ENCODE measurements at places on chromosomes 4 and X. TPM values are rescaled to one million over a fixed set of nuclear protein-coding genes. Genes with fewer than 3 reads are reported as not detected.

DNA sequence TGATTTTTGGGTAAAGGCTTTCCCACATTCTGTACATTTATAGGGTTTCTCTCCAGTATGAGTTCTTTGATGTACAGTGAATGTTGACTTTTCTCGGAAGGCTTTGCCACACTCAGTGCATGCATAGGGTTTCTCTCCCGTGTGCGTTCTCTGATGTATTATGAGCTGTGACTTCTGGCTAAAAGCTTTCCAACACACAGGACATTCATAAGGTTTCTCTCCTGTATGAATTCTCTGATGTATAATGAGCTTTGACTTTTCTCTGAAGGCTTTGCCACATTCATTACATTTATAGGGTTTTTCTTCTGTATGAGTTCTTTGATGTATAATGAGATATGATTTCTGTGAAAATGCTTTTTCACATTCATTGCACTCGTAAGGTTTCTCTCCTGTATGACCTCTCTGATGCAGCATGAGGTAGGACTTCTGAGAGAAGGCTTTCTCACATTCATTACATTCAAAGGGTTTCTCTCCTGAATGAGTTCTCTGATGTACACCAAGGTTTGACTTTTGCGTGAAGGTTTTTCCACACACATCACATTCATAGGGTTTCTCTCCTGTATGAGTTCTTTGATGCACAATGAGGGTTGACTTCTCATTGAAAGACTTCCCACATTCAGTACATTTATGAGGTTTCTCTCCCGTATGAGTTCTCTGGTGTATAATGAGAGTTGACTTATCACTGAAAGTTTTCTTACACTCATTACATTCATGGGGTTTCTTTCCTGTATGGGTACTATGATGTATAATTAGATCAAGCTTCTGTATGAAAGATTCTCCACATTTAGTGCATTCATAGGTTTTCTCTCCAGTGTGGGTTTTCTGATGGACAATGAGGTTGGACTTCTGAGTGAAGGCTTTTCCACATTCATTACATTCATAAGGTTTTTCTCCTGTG is 27.3 kb downstream of the ZNF182 start:
- H3K4me3 ChIP-seq: peak overlapping the region; percentile 85
- H3K4me1 ChIP-seq: no peaks in the 10 kb centered on the region
- H3K27ac ChIP-seq: no peak overlapping the region
- H3K36me3 ChIP-seq: peaks cover 84% of the 10 kb centered on the region

Gene LRIT3
- total RNA-seq: 0.95 TPM

Gene RNF212
- 3.3 TPM for total RNA-seq

Gene APELA
- total RNA-seq: 0.85 TPM

Gene RHOXF2
- total RNA-seq: not detected

GRCh38 chr4:153527690-153528089 is 61.5 kb downstream of the TMEM131L start:
- peaks cover 5% of the 10 kb centered on the region for H3K36me3 ChIP-seq
- no peak overlapping the region for H3K27ac ChIP-seq
- H3K4me3 ChIP-seq: no peak overlapping the region
- peaks cover 2% of the 10 kb centered on the region for H3K27me3 ChIP-seq
- DNase-seq: no peak

Gene ELMOD2
- 31.7 TPM for total RNA-seq

DNA sequence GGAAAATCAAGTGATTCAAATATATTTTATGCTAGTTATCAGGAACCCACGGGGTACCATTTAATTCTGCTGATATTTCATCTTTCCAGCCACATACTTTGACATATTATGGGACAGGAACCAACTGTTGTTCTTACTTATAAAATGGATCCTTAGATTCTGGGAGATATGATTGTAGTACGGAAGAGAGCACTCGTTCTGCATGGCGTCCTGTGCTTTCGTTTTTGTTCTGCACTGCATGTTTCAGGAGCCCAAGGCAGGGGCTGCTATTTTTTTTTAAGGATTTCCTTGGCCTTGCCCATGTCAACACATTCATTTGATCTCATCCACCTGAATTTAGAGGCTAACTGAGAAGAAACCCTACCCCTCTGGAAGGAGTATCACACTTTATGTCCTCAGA is 245.5 kb upstream of the TLL1 start:
- H3K36me3 ChIP-seq: no peaks in the 10 kb centered on the region
- no peak overlapping the region for H3K27ac ChIP-seq
- no peak overlapping the region for H3K4me3 ChIP-seq
- H3K27me3 ChIP-seq: no peaks in the 10 kb centered on the region
- H3K4me1 ChIP-seq: peaks cover 2% of the 10 kb centered on the region
- DNase-seq: no peak

Gene MAGEA2B
- 0.97 TPM for total RNA-seq

DNA sequence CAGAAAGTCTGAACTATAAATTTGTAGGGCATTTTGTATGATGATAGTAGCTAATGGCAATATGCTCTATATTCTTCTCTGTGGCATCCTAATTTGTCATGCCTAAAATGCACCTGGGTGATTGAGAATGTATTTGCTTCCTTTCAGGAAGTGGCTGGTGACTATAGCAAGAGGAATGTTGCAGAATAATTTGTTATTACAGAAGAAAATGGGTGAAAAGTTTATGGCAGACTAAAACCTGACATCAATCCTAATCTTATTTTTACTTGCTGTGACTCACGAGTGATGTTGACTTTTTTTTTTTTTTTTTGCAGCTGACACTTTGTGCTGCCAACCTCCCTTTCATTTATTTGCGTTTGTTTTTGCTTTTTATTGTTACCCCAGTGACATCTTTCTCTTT is 141.1 kb downstream of the MSL3 start:
- no peaks in the 10 kb centered on the region for H3K27me3 ChIP-seq
- no peak for DNase-seq
- H3K4me1 ChIP-seq: no peaks in the 10 kb centered on the region
- H3K4me3 ChIP-seq: no peak overlapping the region
- no peaks in the 10 kb centered on the region for H3K36me3 ChIP-seq

GRCh38 chr4:87575408-87575807 is 32.9 kb upstream of the DSPP start:
- no peak for DNase-seq
- H3K27me3 ChIP-seq: no peaks in the 10 kb centered on the region
- no peak overlapping the region for H3K4me3 ChIP-seq
- H3K36me3 ChIP-seq: no peaks in the 10 kb centered on the region
- no peak overlapping the region for H3K27ac ChIP-seq

Gene NDP
- total RNA-seq: not detected

Gene GPR78
- not detected for total RNA-seq

Gene S100G
- total RNA-seq: not detected

GRCh38 chrX:105816517-105816916 is 5.8 kb upstream of the NRK start:
- DNase-seq: no peak
- H3K4me1 ChIP-seq: no peaks in the 10 kb centered on the region
- H3K27me3 ChIP-seq: no peaks in the 10 kb centered on the region
- peaks cover 4% of the 10 kb centered on the region for H3K36me3 ChIP-seq
- H3K27ac ChIP-seq: no peak overlapping the region
- H3K4me3 ChIP-seq: no peak overlapping the region

Gene PPP2R2C
- total RNA-seq: 1.7 TPM

DNA sequence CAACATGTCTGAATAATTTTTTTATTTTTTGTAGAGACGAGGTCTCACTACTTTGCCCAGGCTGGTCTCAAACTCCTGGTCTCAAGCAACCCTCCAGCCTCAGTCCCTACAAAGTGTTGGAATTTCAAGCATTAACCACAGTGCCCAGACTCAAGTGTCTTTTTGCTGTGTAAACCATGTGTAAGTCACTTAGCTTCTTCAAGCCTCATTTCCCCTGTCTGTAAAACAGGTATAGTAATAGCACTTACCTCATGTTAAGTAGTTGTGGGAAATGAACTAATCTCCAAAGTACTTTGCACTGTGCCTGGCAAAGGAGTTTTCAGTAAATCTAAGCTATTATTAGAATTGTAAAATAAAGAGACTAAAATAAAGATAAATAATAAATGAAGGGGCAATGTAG is 35.7 kb downstream of the STBD1 start:
- no peaks in the 10 kb centered on the region for H3K36me3 ChIP-seq
- H3K4me3 ChIP-seq: no peak overlapping the region
- no peak for DNase-seq
- no peak overlapping the region for H3K27ac ChIP-seq

Gene UCHL1
- 397 TPM for total RNA-seq

Gene LUZP4
- not detected for total RNA-seq

Gene SEPTIN6
- total RNA-seq: 19.8 TPM

DNA sequence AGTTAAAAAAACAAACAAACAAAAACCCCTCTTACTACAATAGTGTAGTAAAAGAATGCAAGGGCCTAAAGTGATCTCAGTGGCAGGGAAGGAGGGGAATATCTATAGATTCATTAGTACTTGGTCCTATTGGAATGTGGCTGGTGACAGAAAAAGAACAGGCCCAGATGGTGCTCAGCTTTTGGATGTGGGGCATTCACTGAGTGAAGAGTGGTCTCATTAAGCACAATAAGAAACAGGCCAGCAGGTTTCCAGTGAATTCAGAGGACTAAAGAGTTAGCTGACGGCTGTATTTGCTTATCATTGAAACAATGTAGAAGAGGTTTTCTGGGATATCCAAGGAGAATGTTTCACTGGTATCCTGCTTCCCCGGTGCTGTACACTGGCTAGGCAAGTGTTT is 243.8 kb upstream of the HHIP start:
- H3K27ac ChIP-seq: no peak overlapping the region
- no peak for DNase-seq
- H3K27me3 ChIP-seq: no peaks in the 10 kb centered on the region
- no peak overlapping the region for H3K4me3 ChIP-seq

DNA sequence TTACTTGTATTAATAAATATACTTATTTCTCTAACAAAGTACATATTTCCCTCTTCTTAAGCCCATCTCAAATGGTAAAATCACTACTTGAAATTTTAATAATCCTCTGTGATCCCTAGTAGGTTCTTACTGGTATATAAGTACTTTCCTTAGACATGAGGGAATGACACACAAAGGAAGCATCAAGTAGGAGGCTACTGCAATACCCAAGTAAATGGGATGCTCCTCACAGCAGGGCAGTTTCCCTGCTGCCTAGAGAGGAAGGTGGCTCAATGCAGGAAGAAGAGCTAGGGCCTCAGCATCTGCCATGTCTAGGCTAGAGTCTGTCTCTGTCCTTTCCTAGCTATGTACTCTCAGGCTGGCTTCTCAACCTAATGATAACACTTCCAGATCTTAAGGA is 122.1 kb upstream of the DIPK2B start:
- H3K36me3 ChIP-seq: peaks cover 3% of the 10 kb centered on the region
- H3K27ac ChIP-seq: no peak overlapping the region
- no peak overlapping the region for H3K4me3 ChIP-seq
- no peak for DNase-seq
- peaks cover 2% of the 10 kb centered on the region for H3K27me3 ChIP-seq

Gene SMIM10L2A
- 23.6 TPM for total RNA-seq

- H3K36me3 ChIP-seq: no peaks in the 10 kb centered on the region
- DNase-seq: no peak
These were observed 1.4 kb upstream of the SERPINA7 start for GRCh38 chrX:106039920-106040319.

GRCh38 chr4:186810613-186811150 is 87.0 kb upstream of the FAT1 start:
- H3K36me3 ChIP-seq: no peaks in the 10 kb centered on the region
- H3K27me3 ChIP-seq: no peaks in the 10 kb centered on the region
- DNase-seq: no peak
- no peak overlapping the region for H3K27ac ChIP-seq
- no peaks in the 10 kb centered on the region for H3K4me1 ChIP-seq

DNA sequence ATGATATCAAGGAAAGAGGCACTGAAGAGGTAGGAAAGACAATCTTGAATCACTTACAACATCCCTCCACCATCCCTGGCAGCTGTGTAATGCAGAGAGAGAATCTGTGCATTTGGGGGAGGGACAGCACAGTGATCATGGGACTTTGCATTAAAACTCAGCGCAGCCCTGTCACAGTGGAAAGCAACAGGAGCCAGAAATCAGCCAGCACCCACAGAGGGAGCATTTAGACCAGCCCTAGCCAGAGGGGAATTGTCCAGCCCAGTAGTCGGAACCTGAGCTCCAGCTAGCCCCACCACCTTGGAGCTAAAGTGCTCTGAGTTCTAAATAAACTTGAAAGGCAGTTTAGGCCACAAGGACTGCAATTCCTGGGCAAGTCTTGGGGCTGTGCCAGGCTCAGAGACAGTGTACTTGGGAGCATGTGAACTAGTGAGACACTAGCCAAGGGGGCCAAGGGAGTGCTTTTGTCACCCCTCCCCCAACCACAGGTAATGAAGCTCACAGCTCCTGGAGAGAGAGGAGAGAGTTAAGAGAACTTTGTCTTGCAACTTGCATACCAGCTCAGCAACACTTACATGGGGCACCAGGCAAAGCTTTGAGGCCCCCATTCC is 83.9 kb upstream of the FAM241A start:
- DNase-seq: no peak
- H3K27ac ChIP-seq: no peak overlapping the region
- H3K36me3 ChIP-seq: no peaks in the 10 kb centered on the region
- no peak overlapping the region for H3K4me3 ChIP-seq
- peaks cover 3% of the 10 kb centered on the region for H3K4me1 ChIP-seq

DNA sequence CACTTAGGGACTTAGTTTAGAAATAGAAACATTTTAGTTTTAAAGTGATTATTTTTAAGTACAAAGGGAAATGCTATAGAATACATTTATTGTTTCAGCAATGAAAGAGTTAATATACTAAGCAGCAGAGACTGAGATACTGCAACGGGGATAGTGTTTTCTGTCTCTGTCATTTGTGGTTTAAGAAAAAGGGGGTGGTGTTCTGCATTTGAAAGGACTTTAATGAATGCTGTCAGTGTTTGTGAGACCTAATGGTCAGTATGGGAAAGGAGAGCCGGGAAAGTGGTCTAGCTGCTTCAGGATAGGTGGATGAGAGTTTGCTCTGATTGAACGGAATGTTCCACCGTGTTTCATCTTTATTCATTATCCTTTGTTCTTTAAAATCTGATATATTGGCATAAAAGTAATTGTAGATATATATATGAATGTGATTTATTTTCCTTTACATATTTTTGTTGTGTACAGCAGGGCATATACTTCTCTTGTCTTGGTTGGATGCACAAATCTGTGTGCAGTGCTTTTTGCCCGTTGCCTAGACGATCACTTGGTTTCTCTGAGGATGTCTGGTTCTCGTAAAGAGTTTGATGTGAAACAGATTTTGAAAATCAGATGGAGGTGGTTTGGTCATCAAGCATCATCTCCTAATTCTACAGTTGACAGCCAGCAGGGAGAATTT is at the start of gene KLHL5:
TSS of gene KLHL5 (plus strand) at position 139 of the 676 bp plus-strand sequence. CDS start at position 560, 421 bp downstream.
- H3K36me3 ChIP-seq: no peaks in the 10 kb centered on the region
- no peak within 1 kb of the TSS for H3K4me3 ChIP-seq
- H3K4me1 ChIP-seq: peaks cover 5% of the 10 kb centered on the region
- no peaks in the 10 kb centered on the region for H3K27me3 ChIP-seq

DNA sequence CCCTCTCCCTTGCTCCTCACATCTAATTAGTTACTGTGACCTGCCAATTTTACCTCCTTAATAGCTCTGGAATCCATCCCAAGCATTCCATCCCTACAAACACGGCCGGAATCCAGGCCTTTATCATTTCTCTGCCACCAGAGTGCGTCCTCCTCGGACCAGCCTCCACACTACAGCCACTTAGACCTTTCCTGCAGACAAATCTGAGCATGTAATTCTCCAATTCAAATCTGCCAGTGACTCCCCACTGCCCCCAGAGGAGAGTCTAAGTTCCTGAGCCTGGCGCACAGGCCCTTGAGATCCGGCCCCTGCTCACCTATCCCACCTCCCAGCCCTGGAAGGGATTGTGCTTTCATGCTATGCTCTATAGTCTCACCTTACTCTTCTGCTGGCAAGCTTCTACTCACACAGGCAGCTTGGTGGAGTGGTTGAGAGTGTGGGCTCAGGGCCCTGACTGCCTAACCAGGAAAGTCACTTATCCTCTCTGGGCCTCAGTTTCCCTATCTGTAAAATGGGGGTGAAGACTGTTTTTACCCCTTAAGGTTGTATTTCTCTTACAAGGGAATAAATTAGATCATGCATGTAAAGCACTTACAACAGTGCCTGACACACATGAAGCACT is 31.2 kb downstream of the PJA1 start:
- H3K27me3 ChIP-seq: no peaks in the 10 kb centered on the region
- DNase-seq: peak; percentile 47
- H3K4me1 ChIP-seq: peaks cover 6% of the 10 kb centered on the region
- peak overlapping the region; percentile 74 for H3K27ac ChIP-seq
- H3K36me3 ChIP-seq: peaks cover 6% of the 10 kb centered on the region

Data from endothelial cell (in vitro differentiated cells).